ENCODE measurements at places on chromosomes 7 and 10.

- DNase-seq: no peak
Measured at GRCh38 chr10:14507176-14507575, 176.5 kb upstream of the FRMD4A start.

- no peak for DNase-seq
Measured at GRCh38 chr7:47932016-47932415, 16.2 kb downstream of the PKD1L1 start.

DNA sequence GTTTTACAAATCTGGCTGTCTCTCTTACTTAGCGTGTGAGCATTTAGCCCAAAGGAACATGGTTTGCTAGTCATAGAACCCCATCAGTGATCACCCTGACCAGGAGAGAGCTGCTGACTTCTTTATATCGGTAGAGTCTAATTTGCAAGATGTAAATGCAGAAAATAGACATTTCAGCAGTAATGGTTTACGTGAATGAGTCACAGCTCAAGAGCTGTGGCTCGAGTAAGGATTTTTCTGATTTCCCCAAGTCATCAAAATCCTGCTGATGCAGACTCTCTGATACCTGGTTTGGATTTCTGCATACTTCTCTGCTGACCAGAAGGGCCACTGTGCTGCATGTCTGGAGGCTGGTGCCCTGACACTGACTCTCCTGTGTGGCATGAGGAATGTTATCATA, 25.7 kb downstream of the NUB1 start:
- no peak for DNase-seq

GRCh38 chr10:436911-437665, 252.4 kb downstream of the DIP2C start:
- DNase-seq: no peak

DNA sequence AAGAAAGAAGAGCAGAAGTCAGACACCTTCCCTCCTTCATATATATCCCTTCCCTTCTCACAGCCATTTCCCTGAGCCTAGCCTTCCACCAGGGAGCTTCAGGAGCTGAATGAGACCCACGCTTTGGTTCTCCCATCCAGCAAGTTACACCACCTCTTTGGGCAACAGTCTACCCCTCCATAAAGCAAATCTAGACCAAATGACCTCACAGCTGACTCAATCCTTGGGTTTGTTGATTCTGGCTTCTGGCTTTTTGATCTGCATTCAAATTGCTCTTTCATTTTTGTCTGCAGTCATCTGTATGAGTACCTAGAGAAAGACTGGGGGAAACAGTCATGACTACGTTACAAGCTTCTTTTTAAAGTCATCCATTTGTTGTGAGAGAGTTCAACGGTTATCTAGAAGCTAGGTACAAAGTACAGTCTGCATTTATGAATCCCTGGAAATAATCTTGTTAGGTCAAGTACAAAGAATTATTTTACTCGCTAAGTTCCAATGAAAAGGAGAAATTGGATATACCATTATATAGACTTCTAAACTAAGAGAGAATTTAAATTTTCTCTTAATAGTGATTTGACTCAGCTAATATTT, 86.3 kb downstream of the RAB11FIP2 start:
- no peak for DNase-seq

DNA sequence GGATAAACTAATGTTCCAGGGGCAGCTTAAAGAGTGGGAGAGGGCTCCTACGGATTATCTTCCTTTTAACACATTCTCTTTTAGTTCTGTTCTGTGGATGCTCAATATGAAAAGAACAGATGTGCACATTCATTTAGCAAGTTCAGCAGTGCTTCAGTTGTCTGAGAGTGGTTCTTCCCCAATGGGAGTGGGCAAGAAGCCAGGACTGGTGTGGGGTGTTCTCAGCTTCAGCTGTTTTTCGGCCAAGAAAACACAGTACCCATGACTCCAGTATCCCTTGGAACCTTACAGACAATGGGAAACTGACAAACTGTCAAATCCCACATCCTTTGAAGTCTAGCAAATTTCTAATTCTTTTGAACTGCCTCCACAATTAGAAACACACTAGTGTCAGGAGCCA, 71.5 kb upstream of the LRRC17 start:
- no peak for DNase-seq

GRCh38 chr7:151851145-151851751, 25.7 kb downstream of the PRKAG2 start:
- DNase-seq: no peak

DNA sequence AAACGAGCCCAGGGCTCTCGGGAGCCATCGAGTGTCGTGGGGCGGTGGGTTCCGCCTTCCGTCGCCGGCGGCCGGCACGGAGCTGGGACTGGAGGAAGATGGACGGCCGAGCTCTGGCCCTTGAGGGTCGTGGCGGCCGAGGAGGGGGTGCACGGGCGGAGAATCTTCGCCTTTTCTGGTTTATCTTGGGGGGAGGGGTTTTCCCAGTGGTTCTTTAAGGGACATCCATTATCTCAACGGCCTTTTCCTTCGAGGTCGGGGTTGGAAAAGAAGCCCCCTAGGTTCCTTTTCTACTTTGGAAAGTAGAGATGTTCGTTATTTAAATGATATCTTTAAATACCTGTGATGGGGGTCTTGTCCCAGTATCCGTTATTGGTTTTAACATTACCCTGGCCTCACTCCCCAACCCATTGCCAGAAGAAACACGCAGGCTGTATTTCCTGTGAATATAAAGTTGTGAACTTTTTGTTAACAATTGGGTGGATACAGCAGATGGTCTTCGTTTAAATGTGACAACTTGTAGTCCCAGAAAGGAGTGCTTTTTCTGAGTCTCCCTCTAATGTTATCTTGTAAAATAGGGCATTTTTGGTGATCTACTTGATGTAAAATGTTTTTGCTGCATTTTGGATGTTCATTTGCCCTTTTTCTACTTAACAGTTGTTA, 765 bp downstream of the CCAR1 start:
- DNase-seq: no peak

DNA sequence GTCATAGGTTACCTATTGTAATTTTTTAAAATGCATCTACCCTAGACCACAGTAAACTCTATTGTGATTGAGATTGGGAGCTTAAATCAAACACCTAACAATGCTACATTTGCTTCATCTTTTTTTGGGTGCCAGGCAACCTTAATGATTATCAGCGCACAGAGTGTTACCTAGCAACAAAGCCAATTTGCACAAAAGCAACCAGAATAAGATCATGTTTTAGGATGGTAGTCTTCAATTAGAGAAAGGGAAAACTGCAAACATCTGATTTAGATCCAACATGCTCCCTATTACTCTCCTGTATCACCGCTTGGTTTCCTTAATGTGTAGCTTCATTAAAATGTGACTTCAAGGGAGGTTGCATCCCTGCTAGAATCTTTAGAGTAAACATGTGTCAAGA, 226.9 kb downstream of the ABCA13 start:
- no peak for DNase-seq

All from activated naive CD4-positive, alpha-beta T cell (primary cell).